CD8-positive, alpha-beta memory T cell (primary cell): ENCODE measurements at places on chromosomes 7 and 10.

DNA sequence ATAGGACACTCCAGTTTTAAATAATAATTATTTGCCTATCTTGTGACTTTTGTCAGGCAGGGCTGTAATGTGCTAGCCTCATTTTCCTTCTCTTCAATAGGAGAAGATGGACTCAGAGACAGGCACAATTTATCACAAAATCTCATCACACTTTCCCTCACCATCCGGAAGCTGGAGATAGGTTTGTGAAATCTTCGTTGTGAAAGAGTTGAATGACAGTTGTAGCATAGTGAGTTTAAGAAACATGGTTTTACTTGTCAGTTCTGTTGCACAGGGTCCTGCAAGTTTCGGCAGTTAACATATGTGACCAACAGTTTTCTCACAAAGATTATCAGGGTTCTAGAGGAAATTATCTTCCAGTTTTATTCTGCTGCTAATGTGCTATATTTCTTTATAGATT is 37.7 kb upstream of the MAP3K8 start:
- no peak for DNase-seq

DNA sequence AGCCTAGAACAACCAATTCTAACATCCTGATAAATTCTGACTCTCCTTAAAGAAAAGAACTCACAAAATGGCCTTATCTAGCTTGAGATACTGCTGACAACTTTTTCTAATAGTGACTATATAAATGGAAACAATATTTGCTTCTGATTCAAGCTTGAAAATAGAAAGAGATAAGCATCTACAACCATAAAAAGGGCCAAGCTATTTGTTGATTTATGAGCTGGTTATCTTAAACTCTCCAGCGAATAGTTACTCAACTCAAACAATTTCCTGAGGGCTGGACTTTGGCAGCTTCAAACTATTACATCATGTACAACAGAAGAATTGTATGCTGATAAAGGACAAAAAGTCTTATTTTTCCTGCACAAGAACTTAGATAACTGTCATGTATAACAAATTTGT is 4.6 kb downstream of the USP54 start:
- DNase-seq: no peak

DNA sequence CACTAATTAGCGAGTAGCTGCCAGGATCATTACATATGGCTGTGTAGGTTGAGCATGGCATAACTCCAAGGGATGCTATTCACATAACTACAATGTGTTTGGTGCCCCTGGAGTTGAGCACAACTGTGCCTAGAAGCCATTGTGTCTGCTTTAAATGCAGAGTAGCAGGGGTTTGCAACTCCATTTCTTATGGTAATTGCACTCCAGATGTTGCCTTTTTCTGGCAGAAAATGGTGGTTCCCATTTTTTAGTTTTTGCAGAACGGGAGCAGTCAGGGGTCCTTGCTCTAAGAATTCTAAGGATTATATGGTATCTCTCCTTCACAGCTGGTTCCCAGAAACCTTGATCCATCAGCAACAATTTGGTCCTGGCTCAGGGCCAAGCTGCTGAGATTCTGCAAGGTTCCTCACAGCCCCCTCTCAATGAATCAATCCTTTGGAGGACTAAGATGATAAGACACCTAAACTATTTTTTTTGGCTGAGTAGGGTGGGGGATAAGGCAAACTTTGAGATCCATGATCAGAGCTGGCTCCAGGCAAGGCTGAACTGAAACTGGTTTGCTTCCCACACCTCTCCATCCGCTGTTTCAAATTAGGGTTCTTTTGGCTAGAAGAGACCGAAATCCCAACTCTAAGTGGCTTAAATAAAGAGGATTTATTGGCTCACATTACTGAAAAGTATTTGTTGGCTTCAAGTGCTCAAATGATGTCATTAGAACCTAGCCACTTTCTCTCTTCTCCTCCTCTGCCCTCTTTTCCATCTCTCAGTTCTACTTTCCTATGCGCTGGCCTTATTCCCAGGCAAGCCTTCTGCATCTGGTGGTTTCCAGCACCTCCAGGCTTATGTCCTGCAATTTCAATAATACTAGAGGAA is 97.5 kb upstream of the CCDC6 start:
- DNase-seq: no peak

GRCh38 chr7:142412551-142413193 is 154.8 kb upstream of the PRSS58 start:
- DNase-seq: no peak

DNA sequence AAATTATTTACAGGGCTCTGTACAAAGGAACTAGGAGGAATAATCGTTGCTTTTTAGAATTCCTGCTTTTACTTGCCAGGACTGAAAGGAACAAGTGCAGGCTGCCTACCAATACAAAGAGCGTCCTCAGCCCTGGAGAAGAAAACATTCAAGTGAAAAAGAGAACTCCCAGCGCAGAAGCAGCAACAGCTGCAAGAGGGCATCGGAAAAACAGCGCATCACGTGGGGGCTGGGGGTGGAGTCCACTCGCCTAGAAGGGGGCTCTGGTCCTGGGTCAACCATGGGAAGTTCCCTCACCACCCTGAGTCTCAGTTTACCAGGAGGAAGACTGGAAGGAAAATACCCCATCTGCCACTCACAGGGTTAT is 385 bp upstream of the C10orf90 start:
- no peak for DNase-seq

DNA sequence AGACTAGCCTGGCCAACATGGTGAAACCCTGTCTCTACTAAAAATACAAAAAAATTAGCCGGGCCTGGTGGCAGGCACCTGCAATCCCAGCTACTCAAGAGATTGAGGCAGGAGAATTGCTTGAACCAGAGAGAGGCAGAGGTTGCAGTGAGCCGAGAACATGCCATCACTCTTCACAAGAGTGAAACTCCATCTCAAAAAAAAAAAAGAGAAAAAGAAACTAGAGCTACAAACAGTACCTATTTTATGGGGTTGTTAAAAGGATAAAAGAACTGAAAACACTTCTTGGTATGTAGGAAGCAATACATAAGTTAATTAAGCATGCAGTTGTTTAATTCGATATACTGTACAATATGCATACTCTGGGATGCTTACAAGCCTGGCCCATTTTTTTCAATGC is 216.9 kb downstream of the SORCS1 start:
- DNase-seq: no peak
